ENCODE measurements at places on chromosomes 2 and 18. TPM values are rescaled to one million over a fixed set of nuclear protein-coding genes. Genes with fewer than 3 reads are reported as not detected.

Gene RESP18
- total RNA-seq, result not detected

Gene BMP10
- 0.48 TPM for total RNA-seq

Gene TYMS
- total RNA-seq, result 6.0 TPM

Gene ALLC
- total RNA-seq, result 0.48 TPM
